ENCODE measurements at places on chromosomes 5 and 9.

DNA sequence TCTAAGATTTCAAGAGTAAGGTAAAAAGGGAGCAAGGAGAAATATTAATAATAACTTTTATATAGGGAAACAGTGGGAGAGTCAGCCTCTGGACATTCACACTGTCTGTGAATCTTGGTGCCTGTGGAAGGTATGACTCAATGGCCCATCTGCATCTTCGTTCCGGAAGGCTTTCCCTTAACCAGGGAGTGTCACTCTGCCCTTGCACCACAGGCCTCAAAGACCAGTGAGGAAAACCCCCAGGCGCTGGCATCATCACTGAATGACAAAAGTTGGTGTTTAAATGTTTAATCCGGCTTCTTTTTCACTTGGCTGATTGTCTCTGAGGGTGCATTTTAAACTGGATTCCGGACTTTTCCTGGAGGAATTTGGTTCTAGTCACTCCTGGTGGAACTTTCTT, 522.4 kb upstream of the TLE4 start:
- no peak for DNase-seq

GRCh38 chr5:78765756-78766411, 117.3 kb upstream of the LHFPL2 start:
- no peak for DNase-seq

DNA sequence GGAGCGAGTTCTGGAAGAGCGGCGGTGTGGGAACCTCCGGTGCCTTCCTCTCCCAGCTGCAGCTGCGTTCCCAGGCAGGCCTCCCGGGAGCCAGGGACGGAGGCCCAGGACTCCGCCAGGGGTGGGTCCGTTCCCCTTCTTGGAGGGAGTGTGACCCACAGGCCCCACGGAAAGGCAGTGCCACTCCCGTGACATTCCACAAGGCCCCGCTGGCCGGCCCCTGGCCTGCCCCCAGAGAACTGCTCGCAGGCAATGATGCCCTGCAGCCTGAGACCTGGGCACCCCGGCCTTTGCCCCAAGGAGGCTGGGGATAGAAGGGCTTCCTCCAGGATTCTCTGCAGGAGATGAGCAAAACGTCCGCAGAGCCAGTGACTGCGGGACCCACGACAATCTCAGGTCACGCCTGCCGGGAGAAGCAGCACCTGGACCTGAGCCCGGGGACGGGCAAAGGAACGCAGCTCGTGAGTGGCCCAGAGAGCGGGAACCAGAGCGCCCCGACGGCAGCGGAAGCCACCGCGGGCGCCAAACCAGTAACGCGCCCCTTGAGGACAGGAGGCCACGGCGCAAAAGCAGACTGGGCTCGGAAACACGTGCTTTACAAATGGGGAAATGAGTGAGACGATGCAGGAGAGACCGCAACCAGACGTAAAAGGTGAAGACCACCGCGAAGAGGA, 9.3 kb downstream of the OBP2B start:
- peak; percentile 93 for DNase-seq

DNA sequence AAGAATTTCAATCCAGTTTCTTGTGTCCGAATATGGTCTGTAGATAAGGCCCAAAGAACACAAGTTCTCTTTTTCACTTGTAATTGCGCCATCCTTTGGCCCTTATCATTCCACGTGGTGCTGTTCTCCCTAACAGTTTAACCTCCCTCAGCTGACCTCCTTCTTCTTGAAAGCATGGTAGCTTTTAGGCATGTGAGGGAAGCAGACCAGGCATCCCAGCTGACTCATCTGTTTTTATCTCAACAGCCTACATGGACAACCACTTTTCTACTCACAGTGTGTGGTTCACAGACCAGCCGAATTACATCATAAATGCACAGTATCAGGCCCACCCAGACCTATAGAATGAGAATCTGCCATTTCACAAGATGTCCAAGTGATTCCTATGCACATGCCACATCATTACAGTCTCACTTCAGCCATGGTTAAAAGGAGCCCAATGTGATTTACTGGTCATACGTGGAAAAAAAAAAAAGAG, 26.9 kb upstream of the PLIN2 start:
- no peak for DNase-seq

GRCh38 chr5:28397502-28397941, 1359.1 kb upstream of the CDH9 start:
- DNase-seq = no peak

- peak; percentile 69 for DNase-seq
These were observed 53.7 kb downstream of the RGMB start for GRCh38 chr5:98827161-98827560.
